ENCODE measurements at places on chromosomes 4 and X. TPM values are rescaled to one million over a fixed set of nuclear protein-coding genes. Genes with fewer than 3 reads are reported as not detected.
A peak's percentile ranks its signal among the peaks of the same experiment; 100 is the strongest.

Gene GAGE13
- total RNA-seq = not detected

Gene PRR32
- total RNA-seq = not detected

- H3K36me3 ChIP-seq = peaks cover 4% of the 10 kb centered on the region
- H3K27ac ChIP-seq = no peak overlapping the region
- no peaks in the 10 kb centered on the region for H3K4me1 ChIP-seq
- no peaks in the 10 kb centered on the region for H3K27me3 ChIP-seq
Observed at GRCh38 chrX:107646735-107647134, 18.4 kb downstream of the PRPS1 start.

DNA sequence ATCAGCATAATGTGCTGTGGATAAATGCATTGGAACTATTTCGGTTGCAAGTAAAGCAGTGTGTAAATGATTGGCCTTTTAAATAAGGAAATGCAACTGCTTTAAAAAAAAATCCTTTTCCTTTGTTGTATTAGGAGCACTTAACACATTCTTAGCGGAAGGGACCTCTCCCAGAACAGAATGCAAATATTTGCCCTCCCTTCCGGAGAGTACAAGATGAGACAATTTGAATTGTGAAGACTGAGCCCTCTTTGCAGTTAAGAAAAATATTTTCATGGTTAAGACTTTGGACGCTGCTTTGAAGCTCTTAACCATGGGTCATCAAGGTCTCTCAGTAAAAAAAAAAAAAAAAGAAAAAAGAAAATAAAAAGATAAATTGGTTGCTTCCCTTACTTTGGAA lies 9.5 kb upstream of the NOX1 start:
- H3K27me3 ChIP-seq = no peaks in the 10 kb centered on the region
- no peaks in the 10 kb centered on the region for H3K36me3 ChIP-seq

- no peaks in the 10 kb centered on the region for H3K36me3 ChIP-seq
- DNase-seq = no peak
- no peaks in the 10 kb centered on the region for H3K4me1 ChIP-seq
- no peaks in the 10 kb centered on the region for H3K27me3 ChIP-seq
Observed at GRCh38 chrX:28590396-28590795, 3.1 kb downstream of the IL1RAPL1 start.

DNA sequence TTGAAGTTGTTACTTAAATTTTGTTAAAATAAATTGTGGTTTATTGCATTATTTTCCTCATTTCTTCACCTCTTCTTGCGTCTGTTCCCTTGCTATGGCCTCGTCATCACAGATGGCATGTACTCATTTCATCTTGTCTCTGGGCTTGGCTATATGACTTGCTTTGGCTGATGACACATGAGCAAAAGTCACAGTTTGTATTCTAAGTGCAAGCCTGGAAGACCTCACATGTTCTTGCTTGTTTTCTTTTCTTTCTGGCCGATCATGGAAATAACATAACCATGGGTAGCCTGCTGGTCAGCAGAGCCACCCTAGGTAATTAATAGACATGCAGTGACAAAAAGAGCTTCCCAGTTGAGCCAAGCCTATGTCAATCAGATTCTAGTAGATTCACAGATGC lies 527.9 kb downstream of the SPRY1 start:
- DNase-seq = no peak
- no peaks in the 10 kb centered on the region for H3K36me3 ChIP-seq
- H3K27me3 ChIP-seq = no peaks in the 10 kb centered on the region
- no peaks in the 10 kb centered on the region for H3K4me1 ChIP-seq

DNA sequence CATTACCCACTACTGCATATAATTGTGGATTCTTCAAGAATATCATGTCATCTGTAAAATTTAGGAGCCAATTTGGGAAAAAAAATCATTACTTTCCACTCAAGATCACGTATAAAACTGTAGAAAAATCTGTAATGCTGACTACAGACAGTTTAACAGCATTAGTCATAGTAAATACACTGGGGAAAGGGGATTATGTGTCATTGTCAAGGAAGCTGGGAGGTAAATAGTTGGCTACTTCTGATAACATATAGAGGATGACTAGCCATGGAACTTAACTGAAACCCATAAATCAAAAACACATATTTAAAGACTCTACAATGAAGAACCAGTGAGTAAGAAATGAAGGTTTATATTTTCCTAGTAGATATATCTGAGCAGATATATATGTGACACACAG lies 1666.4 kb upstream of the IGFBP7 start:
- H3K36me3 ChIP-seq = no peaks in the 10 kb centered on the region
- no peaks in the 10 kb centered on the region for H3K4me1 ChIP-seq
- DNase-seq = no peak
- no peak overlapping the region for H3K4me3 ChIP-seq

DNA sequence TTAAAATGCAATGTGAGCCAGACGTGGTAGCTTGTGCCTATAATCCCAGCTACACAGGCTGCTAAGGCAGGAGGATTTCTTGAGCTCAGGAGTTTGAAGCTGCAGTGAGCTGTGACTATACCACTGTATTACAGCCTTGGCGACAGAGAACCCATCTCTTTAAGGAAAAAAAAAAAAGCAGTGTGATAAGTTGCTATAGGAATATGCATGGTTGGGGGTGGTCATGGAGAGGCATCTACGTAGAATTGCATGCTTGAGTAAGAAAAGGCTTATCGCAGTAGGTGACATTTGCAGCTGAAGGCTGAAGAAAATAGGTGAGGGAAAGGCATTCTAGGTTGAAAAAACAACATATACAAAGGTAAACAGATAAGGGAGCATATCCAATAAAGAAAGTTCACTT lies 4.1 kb downstream of the DIAPH2 start:
- no peak for DNase-seq
- H3K4me3 ChIP-seq = no peak overlapping the region
- no peaks in the 10 kb centered on the region for H3K36me3 ChIP-seq

DNA sequence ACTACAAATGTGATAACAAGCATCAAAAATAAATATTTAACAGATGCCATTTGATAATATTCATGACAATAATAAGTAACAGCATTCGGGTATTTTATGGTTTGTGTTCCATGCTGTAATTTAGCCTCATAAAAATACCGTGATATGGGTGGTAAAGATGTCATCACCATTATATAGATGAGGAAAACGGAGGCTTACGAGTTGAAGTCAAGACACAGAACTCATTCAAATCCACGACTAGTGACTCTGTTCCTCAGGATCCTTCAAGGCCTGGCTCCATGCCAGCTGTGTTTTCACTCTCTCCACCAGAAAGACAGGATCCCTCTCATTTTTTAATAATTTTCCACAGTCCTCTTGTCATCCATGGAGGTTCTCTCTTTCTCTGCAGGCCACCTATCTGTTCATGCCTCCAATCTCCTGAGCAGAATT lies 94.5 kb downstream of the APBB2 start:
- H3K4me1 ChIP-seq = peaks cover 17% of the 10 kb centered on the region
- no peak for DNase-seq
- H3K27ac ChIP-seq = peak overlapping the region; percentile 65
- H3K27me3 ChIP-seq = no peaks in the 10 kb centered on the region

- H3K27ac ChIP-seq = no peak overlapping the region
- no peak overlapping the region for H3K4me3 ChIP-seq
- no peaks in the 10 kb centered on the region for H3K27me3 ChIP-seq
- no peaks in the 10 kb centered on the region for H3K4me1 ChIP-seq
- H3K36me3 ChIP-seq = no peaks in the 10 kb centered on the region
Observed at GRCh38 chrX:133698298-133698697, 283.0 kb upstream of the GPC4 start.

GRCh38 chrX:2283111-2283859 lies 217.5 kb downstream of the DHRSX start:
- H3K4me1 ChIP-seq = no peaks in the 10 kb centered on the region
- DNase-seq = no peak
- H3K4me3 ChIP-seq = no peak overlapping the region
- H3K27ac ChIP-seq = no peak overlapping the region

DNA sequence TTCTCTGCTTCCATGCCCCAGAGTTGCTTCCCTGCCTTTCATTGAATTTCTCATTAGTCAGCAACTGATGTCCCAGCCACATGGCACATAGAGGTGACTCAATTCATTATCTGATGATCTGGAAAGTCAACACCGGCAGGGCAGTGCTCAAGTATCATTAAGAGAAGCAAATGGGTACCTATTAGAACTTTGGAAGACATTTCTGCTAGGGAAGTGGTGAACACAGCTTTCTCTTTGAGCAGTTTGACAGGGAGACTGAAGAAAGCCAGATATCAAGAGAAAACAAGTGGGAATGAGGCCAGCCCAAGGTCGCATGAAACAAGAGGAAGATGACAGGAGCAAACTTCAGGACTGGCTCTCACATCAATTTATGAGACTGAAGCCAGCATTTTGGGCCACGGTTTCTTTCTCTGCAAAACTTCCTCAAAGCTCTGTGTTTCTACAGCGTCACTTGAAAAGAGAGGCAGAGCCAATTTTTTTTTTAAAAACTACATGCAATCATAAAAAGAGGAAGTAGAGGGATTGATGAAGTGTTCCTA lies 108.3 kb upstream of the RPS6KA3 start:
- H3K27me3 ChIP-seq = no peaks in the 10 kb centered on the region
- no peaks in the 10 kb centered on the region for H3K4me1 ChIP-seq
- no peak overlapping the region for H3K27ac ChIP-seq
- no peak for DNase-seq
- no peaks in the 10 kb centered on the region for H3K36me3 ChIP-seq

GRCh38 chrX:26915064-26915463 lies 548.1 kb downstream of the PPP4R3C start:
- DNase-seq = no peak
- H3K4me1 ChIP-seq = no peaks in the 10 kb centered on the region
- H3K4me3 ChIP-seq = no peak overlapping the region
- no peaks in the 10 kb centered on the region for H3K27me3 ChIP-seq

DNA sequence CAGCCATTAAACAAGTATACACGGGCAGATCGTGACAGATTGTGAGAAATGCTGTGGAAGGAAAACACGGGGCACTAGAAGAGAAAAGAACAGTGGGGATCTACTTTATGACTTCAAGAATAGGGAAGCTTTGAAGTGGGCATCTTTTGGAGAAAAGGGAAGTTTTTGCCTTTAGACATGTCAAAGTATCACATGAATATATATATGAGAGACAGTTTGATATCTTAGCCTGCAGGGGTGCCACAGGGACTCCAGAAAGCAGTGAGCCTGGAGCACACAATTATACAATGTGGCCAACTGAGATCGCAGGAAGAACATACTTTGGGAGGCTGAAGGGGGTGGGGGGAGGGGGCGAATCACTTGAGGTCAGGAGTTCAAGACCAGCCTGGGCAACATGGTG lies 35.7 kb downstream of the RELL1 start:
- H3K4me1 ChIP-seq = no peaks in the 10 kb centered on the region
- no peak overlapping the region for H3K27ac ChIP-seq
- no peak overlapping the region for H3K4me3 ChIP-seq
- H3K27me3 ChIP-seq = no peaks in the 10 kb centered on the region
- no peak for DNase-seq

DNA sequence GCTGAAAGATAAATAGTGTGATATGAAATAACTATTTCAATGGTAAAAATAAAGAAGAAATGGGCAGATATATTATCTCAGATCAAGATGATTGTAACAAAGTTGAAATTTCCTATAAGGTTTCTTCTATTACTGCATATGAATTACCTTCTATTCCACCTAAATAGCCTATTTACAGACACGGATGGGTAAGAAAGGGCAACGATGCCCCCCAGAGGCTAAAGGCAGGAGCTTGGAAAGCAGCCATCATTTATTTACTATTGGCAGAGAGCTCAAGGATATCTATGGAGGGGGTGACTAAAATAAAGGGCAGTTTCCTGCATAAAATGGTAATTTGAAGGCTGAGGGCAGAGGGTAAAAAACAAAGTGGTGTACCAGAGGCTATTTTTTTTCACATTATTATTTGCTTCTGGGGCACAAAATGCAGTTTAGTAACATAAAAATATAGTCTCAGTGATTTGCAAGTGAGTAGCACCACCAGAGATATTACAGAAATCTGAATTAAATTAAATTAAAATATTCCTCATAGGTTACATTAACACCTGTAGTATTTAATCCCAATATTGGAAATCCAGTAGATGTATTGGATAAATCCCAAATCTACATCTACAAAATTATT lies 123.1 kb downstream of the BTC start:
- no peaks in the 10 kb centered on the region for H3K36me3 ChIP-seq
- no peak for DNase-seq
- no peaks in the 10 kb centered on the region for H3K4me1 ChIP-seq

GRCh38 chr4:89411539-89412309 lies 104.1 kb upstream of the GPRIN3 start:
- H3K27ac ChIP-seq = no peak overlapping the region
- H3K4me1 ChIP-seq = no peaks in the 10 kb centered on the region
- no peak for DNase-seq
- H3K4me3 ChIP-seq = no peak overlapping the region

DNA sequence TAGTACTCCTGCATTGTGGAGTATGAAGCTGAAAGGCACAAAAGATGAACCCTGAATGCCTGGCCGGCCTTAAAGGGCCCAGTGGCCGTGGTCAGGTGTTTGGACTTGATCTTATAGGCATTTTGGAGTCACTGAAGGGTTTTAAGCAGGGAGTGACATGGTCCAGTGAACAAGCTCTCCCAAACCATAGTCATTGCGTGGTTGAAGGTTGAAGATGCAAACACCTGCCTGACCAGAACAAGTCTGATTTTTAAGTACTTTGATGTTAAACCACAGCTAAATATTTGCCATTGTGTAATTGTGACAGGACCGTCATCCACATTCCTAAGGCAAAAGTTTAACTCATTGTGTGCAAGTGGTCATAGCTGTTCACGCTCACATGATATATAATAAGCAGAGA lies 3.3 kb downstream of the STK32B start:
- no peaks in the 10 kb centered on the region for H3K27me3 ChIP-seq
- DNase-seq = no peak
- no peak overlapping the region for H3K4me3 ChIP-seq
- no peak overlapping the region for H3K27ac ChIP-seq

DNA sequence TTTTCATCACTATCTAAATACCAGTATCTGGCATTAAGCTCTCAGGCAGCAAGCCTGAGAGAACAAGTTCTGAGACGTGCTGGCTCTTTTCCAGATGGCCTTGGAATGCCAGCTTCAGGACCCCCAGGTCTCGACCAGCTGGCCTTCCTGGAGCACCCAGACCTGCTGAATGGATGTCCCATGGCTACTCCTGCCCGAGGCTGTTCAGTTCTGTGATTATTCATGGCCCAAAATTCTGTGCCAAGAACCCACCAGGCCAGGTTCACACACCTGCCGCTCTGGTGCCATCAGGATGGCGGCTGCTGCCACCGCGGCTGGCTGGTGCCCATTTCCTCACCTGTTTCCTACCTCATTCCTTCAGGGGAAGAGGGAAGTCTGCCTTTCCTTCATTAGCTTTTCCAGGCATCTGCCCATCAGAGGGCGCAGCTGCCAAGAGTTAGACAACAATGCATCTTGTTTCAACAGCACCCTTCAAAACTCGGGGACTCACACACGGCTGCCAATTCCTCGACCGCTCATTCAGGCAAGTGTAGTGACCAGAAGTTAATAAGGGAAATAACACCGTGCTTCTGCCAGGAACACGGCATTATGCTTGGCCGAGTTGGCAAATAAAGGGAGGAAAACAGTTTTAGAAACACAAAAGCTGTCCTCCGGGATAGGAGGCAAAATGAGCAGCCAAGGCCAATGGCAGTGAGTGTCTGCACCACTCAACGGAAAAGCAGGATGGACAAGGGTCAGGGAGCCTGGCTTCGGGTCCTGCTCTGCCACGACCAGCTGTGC lies 173.8 kb downstream of the NSUN7 start:
- H3K4me3 ChIP-seq = peak overlapping the region; percentile 47
- H3K27ac ChIP-seq = peak overlapping the region; percentile 87
- peaks cover 7% of the 10 kb centered on the region for H3K36me3 ChIP-seq

Measured in thoracic aorta (tissue), 2 donors.